ENCODE measurements at places on chromosomes 5 and 9.

DNA sequence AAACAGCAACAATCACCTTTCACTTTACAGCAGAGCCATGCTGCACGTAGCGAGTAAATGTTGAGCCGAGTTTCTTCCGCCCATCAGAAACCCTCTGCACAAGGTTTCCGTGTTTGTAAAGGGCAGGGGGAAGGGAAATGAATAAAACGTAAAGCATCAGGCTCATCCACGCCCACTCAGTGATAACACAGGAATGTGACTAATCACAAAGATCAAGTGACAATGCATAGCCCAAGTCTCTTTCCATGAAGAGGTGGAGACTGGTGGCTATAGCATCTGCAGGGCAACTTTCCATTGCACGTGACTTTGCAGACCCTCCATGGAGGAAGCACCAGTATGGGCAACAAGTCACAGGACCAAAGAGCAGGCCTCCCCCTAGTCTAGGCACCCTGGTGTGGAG lies 56.6 kb downstream of the CAMSAP1 start:
- no peak for DNase-seq

DNA sequence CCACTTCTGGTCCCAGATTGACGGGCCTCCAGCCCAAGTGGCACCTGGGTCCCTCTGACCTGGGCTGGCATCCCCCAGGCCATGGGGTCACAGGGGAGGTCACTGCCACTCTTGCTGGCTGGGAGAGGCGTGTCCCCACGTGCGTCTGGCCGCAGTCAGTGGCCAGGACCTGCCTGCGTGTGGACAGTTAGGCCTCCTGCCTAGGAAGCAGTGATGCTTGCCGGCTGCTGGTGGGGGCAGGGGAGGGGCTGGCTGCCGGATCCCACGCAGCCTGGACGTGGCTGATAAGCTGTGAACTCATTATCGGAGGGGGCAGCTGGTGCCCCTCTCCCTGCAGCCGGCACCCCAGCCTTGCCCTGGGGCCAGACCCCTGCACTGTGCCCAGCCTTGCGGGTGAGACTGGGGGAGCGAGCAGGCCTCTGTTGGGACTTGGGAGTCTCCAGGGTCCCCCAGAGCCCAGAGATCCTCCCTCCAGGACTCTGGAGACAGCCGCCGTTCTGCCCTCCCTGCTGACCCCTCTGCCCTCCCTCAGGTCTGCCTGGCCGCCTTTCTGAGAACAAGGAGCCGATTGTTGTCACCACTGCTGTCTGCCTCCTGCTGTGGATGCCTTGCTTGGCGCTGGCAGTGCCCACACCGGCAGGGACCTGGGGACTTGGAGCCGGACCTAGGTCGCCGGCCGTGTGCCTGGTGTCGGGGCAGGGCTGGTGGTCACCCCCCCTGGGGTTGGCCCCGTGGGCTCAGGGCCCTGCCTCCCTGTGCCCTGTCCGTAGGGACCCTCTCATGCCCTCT lies 12.3 kb downstream of the RXRA start:
- DNase-seq, result no peak

DNA sequence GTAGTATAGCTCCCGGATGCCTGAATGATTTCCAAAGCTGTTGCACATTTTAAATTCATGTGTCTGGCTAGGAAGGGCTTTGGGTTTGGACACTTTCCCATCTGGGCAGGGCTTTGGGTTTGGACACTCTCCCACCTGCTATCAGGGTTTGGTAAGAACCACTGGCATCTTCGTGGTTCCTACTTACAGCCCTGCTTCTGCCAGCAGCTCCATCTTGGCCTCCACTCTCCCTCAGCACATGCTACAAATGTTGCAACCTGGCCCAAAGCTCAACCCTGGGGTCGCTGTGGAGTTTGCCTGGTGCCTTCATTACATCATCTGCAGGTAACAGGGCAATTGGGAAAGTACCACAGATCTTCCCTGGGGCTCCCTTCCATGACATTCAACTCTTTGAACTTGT lies 3.5 kb downstream of the TMCO6 start:
- DNase-seq, result no peak

GRCh38 chr5:38783011-38783561 lies 62.7 kb upstream of the OSMR start:
- DNase-seq, result no peak

- DNase-seq, result no peak
These were observed 382.9 kb downstream of the GLIS3 start for GRCh38 chr9:3916984-3917383.

DNA sequence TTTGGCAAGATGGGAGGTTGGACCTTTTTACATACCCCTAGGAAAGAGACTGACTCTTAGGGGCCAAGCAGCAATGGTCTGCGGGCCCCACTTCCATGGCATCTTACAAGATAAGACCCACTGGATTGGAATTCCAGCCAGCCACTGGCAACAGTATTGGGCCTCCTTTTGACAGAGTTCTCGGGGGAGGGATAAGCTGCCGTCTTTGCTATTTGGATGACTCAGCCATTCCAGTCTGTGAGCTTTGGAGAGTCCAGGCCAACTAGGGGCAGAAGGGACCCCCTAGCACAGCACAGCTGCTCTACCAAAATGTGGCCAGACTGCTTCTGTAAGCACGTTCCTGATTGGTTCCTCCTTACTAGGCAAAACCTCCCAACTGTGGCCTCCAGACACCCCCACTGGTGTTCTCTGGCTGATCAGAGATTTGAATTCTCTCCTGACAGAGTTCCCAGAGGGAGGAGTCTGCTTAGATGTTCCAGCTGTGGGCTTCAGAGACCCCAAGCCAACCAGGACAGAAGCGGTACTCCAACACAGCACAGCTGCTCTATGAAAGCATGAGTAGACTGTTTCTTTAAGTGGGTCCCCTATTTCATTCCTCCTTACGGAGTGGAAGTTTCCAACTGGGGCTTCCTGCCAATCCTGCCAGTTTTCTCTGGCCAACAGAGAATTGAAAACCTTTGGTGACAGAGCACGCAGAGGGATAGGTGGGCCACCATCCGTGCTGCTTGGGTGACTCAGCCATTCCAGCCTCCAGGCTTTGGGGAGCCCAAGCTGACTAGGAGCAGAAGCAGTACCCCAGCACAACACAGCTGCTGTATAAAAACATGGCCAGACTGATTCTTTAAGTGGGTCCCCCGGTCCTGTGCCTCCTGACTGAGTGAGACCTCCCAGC lies 672.1 kb upstream of the RIOK2 start:
- DNase-seq, result no peak

GRCh38 chr5:62727861-62728260 lies 149.2 kb downstream of the LRRC70 start:
- DNase-seq, result no peak

DNA sequence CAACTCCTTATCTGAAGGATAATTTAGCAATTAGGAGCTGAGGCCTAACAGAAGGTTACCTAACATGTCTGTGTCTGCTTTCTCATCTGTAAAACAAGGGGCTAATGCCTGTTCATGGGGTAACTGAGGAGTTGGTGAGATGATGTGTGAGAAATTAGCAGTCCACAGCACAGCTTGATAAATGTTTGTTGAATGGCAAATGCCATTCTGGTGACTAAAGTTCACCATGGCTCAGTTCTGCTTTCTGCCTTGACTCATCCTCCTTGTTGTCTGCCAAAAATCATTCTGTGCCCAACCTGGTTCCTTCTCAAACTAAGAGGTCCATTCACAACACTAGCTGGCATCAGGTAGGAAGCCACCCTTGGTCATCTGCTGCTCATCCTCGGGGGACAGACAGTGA lies 552.0 kb upstream of the KLF4 start:
- no peak for DNase-seq

DNA sequence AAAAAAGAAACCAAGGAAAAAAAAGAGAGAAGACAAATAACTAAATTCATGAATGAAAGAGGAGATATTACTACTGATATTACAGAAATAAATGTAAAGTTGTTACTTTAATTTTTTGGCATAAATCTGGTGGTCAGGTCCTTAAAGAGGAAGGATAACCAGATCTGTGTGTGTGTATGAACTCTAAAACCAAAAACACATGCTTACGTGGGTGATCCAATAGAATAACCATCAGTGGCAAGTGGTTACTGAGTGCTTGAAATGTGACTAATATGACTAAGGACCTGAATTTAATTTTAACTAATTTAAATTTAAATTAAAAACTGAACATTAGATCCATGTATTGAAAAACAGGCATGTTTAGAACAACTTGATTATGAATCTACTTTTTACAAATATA lies 10.3 kb downstream of the SLC28A3 start:
- no peak for DNase-seq

GRCh38 chr9:137085920-137086530 lies 760 bp upstream of the MAN1B1 start:
- DNase-seq, result peak; percentile 40

GRCh38 chr9:124788542-124789217 lies 11.7 kb downstream of the OLFML2A start:
- DNase-seq, result peak; percentile 21

- DNase-seq, result no peak
These were observed 113.3 kb upstream of the SPATA31D4 start for GRCh38 chr9:81814794-81815464.

GRCh38 chr9:72596451-72597180 lies 75.2 kb downstream of the TMC1 start:
- no peak for DNase-seq

DNA sequence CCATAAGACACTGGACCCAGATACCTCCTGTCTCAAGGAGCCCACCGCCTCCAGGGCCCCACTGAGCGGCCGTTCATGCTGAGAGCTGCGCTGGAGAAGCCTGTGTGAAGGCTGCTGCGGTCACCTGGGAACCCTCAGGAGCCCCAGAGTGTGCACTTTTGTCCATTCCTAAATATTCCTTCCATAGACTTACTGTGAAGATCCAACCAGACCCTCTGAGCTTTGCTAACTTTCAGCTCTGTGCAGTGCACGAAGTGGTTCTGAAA lies 119.5 kb downstream of the COL23A1 start:
- DNase-seq, result no peak

DNA sequence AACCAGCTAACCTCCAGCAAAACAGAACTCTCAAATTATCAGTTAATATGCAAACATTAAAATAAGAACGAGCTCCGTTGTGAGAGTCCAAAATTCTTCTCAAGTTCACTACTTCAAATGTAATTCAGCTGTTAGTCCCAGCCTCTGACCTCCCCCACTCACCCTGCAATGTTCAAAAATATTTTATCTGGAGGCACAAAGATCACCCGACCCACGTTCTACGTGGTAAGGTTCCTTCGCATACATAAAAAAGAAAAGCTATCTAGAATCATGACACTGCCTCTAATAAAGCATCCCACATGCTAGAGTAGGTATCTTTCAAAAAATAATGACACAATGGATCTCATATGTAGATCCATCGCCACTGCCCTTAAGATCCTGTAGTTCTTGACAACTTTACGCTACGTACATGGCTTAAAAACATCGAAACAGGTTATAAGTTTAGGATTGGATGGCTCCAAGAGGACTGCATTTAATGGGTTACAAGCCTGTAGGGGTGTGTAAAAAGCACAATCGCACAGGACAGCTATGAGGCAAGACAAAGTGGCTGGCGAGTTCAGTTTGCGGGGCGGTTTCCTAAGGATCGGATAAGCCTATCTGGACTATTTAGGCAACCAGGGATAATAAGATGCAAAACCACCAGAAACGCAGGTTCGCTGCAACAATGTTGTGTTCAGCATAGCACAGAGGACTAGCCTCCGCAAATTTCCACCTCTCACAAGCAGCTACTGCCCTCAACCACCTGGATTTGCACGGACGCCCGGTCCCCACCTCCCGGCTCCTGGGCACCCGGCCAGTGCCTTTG lies 969 bp downstream of the CLK4 start:
- DNase-seq, result no peak

DNA sequence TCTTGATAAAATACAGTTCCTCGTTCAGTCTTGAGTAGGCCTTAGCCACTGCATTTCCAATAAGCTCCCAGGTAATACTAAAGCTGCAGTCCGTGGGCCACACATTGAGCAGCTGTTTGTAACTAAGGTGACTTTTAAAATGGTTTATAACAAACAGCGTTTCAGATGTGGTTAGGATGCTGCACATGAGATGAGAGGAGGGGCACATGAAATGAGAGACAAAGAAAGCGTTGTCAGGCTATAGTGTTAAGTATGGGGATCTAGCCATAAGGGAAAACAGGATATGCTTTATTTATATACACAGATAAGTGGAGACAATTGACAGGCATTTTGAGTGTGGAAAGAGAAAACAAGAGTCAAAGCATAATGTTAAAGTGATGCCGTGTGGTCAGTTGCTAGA lies 89.9 kb downstream of the PAM start:
- DNase-seq, result no peak

GRCh38 chr5:151686674-151687407 lies at the start of gene SPARC:
TSS of gene SPARC (minus strand) at chr5:151686915. CDS start at chr5:151676188, 10,727 bp downstream.
- DNase-seq, result no peak

DNA sequence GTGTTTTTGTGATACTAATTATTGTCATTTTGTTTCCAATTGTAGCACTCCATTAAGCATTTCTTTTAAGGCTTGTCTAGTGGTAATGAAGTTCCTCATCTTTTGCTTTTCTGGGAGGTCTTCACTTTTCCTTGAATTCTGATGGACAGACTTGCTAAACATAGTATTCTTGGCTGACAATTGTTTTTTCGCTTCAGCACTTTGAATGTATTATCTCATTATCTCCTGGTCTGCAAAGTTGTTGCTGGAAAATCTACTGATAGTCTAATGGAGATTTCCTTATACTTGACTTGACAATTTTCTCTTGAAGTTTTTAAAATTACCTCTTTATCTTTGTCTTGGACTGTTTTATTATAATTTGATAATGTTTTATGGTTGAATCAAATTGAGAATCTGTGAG lies 147.5 kb downstream of the FAM174A start:
- DNase-seq, result no peak

DNA sequence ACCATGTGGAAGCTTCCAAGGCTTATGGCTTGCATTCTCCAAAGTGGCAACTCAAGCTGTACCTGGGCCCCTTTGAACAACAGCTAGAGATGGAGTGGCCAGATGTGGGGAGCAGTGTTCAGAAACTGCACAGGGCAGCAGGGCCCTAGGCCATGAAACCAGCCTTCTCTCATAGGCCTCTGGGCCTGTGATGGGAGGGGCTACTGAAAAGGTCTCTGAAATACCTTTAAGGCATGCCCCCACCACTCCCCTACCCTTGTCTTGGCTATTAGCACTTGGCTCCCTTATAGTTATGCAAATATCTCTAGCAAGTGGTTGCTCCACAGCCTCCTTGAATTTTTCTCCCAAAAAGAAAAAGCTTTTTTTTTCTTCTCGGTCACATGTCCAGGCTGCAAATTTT lies 1014.6 kb downstream of the DTWD2 start:
- no peak for DNase-seq

DNA sequence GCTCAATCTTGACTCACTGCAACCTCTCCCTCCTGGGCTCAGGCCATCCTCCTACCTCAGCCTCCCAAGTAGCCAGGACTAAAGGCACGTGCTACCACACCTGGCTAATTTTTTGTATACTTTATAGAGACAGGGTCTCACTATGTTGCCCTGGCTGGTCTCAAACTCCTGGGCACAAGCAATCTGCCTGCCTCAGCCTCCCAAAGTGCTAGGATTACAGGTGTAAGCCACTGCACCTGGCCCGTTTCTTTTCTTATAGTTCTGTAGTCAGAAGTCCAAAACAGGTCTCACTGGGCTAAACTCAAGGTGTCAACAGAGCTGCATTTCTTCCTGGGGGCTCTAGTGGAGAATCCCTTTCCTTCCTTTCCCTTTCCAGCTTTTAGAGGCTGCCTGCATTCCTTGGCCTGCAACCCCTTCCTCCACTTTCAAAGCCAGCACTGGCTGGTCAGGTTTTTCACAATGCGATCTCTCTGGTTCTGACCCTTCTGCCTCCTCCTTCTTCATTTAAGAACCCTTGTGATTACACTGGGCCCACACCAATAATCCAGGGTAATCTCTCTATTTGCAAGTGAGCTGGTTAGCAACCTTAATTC lies 16.3 kb downstream of the IRF1 start:
- no peak for DNase-seq

- DNase-seq, result no peak
These were observed 385.7 kb downstream of the BNC2 start for GRCh38 chr9:16484744-16485143.
